Activated CD4-positive, alpha-beta T cell treated with anti-CD3 and anti-CD28 coated beads for 48 hours (primary cell): ENCODE measurements at places on chromosomes 2 and 18.

DNA sequence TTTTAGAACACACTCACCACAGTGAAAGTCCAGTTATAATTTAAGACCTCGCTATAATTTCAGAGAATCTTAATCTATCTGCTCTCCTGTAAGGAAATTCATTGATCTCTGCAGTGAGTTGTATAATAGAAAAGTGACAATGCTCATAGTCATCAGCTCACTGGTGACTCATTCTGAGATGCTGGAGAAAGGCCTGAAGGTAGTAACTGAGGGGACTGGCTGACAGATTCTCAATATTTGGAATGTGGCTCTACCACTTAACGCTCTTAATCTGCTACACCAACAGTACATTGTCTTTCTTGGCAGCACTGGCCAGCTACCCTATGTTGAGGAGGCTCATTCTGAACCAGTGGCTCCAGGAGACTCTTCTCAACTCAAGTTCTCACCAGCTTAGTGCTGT, 246.1 kb downstream of the RPRM start:
- DNase-seq: no peak

- no peak for DNase-seq
Measured at GRCh38 chr2:142878031-142878678, 691 bp downstream of the KYNU start.

DNA sequence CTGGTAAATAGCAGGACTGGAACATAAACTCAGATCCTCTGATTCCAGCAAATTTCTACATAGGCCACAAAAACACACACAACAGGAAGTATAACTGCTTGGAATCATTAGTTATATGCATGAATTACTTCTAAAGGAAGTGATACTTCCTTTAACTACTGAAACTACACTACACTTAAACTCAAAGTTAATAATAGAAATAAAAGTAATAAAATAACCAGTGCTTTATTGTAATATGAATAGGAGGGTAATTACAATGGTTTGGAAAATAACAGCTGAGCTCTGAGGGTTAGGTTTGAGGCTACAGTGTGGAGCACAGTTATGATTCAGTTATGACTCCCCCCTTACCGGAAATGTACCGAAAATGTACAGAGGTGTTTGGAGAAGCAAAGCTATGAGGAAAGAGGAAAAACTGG, 18.5 kb upstream of the POLI start:
- no peak for DNase-seq

DNA sequence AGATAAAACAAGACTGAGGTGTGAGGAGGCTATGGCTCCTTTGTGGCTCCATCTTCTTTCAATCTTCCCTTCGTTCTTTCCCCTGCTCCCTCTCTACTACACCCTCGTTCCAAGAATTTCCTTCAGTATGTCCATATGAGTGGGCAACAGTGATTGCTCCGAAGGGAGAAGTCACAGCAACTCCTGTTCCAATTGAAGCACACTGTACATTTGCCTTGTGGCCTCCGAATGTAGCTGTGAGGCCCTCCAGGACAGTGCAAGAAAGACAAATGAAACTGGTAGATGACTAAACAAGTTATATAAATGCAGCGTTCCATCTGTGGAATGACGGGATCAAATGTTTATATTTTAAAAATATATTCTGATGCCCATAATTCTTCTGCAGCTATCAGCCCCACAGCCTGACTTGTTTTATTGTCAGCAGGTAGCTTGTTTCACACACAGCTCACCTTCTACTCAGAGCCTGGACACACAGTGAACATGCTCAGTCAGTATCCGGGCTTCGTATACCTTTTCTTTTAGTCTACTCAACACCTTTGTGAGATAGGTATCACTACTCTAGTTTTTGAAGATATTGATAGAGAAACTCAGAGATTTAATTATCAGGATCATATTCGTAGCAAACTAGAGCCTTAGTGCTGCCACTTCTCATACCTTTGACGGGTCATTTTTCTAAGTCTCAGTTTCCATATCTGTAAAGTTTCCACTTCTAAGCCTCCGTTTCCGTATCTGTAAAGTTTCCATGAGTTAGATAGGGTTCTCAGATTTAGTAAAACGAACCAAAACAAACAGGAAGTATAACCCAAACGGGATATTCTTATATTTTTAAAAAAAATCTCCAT, 216.7 kb upstream of the STON1 start:
- DNase-seq: no peak

- peak; percentile 74 for DNase-seq
Measured at GRCh38 chr2:73985308-73986084, 786 bp downstream of the TET3 start.
